ENCODE measurements at places on chromosomes 11 and 22.

DNA sequence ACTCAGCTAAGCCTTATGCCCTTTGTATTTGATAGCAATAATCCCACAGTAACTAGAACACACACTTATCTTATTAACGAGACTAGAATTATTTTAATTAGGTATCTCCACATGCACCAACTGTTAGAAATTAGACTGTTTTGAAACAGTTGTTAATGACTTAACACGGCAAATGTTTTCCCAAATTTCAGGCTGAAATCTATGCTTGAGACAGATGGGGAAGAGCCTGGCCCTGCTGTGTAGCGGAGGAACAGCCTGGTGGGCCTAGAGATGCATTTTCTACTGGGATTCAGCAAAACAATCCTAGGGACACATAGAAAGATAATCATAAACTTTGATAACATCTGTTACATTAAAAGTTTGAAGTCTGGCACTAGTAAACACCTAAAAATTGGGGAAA lies 273.4 kb downstream of the TTC28 start:
- DNase-seq, result no peak

- no peak for DNase-seq
Measured at GRCh38 chr11:134118006-134118405, 49.1 kb downstream of the JAM3 start.

DNA sequence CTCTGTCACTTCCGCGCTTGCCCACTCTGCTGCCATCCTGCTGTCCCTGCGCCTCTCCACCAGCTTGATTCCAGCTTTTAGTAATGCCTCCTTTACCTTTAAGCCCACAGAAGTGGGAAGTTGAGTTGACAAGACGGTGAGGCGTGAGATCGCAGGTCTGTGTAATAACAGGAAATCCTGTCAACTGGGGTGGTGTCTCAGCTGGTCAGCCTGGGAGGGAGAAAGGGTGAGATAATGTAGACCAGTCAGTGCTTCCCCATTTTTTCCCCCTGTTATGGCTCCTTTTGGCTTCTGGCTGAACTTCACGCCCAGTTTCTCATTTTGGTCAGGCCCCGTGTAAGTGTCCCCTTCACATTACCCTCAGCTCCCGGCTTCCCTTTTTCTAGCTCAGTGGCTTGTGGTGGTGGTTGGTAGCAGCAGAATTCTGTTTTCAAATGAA lies 98.9 kb downstream of the TRAF6 start:
- DNase-seq, result no peak

- no peak for DNase-seq
Measured at GRCh38 chr22:30113494-30113893, 33.2 kb downstream of the HORMAD2 start.

GRCh38 chr11:132937016-132937415 lies 595.3 kb downstream of the OPCML start:
- DNase-seq, result no peak

DNA sequence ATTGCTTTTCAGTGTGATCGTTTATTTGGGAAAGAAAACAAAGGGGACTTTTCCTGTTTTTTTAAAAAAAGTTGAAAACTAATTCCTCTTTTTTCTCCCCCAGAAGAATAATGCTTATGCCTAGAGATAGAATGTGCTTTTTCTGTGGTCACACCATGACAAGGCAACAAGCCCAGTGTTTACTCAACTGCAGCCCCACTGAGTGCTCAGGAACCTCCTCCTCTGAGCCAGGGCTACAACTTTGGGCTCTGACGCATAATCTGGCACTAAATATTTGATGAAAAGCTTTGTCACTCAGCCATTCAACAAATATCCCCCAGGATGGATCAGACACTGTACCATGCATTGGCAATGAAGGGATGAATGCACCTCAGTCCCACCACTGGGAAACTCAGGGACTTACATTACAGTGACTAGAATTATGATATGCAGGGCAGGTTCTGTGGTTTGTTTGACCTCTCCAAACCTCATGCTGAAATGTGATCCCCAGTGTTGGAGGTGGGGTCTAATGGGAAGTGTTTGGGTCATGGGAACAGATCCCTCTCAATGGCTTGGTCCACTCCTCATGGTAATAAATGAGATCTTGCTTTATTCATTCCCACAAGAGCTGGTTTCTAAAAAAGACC lies 155.9 kb downstream of the CCDC34 start:
- DNase-seq, result no peak

GRCh38 chr11:133896642-133897330 lies 51.5 kb upstream of the SPATA19 start:
- DNase-seq, result no peak

- DNase-seq, result no peak
Measured at GRCh38 chr11:110886288-110886970, 174.2 kb upstream of the ARHGAP20 start.

DNA sequence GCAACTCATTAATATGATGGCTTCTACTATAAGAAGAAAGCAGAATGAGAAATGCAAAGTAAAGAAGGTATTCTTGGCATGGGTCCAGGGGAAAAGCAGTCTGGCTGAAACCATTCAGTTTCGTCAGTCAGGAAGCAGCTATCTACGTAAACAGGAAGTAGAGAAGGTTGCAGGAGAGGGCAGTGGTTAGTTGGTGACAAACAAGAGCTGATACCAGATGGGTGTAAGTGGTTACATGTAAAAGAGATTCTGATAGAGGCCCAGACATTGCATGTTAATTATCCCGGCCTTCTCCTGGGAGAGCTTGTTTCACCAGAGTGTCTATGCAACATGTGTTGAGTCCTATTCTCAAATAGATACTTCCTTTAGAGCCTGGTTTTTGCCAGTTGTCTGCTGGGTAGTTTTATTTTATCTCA lies 58.4 kb upstream of the PSMA1 start:
- DNase-seq, result peak; percentile 5

- no peak for DNase-seq
Measured at GRCh38 chr22:49099089-49099488, 728.6 kb downstream of the BRD1 start.

DNA sequence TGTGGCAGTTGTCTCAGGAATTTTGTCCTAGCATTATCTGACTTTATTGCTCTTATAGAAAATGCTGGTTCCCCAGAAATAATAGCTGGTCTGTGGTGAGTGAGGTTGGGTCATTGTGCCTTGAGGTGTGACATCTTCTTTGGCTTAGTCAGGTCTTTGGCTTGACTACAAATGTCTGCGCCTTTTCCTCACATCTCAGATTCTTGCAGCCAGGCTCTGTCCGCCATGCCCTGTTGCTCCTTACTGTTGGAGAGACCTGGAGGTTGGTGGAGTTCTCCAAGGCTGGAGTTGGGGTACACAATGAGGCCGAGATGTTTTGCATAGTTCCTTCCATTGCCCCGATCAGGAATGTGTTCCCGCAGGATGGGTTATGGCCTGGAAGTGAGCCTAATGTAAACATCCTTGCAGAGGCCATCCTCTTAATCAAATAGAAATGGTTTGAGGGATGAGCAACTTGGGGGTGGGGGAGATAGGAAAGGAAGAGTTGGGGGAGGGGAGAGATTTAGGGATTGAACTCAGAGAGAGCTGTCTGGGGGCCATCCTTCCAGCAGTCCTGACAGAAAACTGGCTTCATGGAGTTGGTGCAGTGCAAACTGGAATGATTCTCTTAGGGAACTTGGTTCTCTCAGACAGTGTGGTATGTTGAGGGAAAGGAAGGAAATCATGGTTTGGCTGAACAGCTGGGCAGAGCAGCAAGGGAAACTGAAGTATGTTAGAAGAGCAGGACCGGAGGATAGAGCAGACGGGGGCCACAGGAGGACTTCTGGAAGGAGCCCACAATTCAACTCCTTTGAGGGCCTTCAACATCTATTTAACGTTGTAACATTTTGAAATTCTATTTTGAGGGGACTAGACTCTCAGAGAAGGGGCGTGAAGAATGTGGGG lies 49.9 kb downstream of the ZBTB16 start:
- no peak for DNase-seq

DNA sequence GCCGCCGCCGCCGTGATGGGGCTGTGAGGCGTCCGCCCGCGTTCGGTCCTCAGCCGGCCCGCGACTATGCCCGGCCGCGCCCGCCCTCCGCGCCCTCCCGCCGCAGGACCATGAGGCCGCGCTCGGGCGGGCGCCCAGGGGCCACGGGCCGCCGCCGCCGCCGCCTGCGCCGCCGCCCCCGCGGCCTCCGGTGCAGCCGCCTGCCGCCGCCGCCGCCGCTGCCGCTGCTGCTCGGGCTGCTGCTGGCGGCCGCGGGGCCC lies 215 bp downstream of the ZNRF3 start:
- no peak for DNase-seq

DNA sequence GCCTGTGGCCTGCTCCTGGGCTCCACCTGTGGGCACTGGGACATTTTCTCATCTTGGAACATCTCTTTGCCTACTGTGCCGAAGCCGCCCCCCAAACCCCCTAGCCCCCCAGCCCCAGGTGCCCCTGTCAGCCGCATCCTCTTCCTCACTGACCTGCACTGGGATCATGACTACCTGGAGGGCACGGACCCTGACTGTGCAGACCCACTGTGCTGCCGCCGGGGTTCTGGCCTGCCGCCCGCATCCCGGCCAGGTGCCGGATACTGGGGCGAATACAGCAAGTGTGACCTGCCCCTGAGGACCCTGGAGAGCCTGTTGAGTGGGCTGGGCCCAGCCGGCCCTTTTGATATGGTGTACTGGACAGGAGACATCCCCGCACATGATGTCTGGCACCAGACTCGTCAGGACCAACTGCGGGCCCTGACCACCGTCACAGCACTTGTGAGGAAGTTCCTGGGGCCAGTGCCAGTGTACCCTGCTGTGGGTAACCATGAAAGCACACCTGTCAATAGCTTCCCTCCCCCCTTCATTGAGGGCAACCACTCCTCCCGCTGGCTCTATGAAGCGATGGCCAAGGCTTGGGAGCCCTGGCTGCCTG lies 1.4 kb downstream of the SMPD1 start:
- no peak for DNase-seq

DNA sequence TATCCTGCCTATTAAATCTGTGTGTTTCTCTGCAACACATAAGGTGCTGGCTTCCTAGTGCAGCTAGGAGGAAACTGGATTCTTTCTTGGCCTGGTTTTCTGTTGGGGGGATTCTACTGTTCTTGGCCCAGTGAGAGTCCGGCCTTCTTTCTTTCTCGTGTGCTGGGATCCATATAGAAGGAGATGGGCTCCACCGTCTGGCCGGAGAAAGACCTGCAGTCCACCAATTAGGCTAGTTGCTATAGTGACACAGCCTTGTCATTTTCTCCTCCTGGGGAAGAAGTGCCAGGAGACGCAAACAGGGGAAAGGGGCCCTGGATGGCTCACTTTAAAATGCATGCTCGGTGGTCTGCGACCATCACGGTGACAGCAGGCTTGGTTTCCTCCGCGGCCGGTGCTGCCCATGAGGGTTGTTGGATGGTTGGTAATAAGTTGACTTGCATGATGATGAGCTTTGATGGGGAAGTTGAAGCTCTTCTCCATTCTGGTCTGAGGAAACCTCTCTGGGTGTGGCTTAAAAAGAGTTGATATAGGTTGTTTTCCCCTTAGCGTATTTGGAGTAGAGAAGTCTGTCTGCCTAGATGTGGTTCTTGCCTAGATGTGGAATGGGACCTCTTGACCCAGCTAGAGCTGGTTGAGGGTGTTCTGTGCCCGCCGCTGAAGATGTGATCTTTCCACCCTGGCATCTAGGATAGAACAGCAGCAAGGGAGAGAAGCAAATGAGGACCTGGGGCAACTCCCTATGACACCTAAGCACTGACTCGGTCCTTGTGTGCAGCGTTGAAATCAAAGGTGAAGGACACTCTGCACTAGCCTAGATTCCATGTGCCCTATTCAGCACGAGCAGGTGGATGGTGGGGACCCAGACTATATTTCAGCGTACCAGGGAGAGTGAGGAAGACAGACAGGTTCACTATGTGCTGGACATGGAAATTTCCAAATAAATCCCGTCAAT lies 1335.0 kb downstream of the BRD1 start:
- DNase-seq, result peak; percentile 18

GRCh38 chr11:12281571-12282478 lies 95.5 kb upstream of the PARVA start:
- DNase-seq, result peak; percentile 82

DNA sequence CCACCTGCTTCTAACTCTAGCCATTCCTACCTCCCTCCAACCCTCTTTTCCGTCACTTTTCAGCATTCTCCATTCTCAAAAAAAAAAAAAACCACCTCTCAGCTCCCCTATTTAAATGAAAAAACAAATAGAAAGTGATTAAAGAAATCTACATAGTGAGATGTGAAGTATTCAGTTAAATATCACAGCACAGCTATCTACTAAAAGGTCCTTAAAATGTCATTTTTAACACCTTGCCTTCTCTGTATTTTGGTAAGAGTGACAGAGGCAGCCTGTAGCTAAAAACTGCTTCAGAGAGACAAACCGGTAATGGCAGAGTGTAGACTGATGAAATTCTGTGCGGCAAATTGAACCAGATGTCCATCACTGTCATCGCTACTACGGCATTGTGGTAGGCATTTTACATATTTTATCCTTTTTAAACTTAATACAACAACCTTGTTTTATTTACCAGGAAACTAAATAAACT lies 346 bp upstream of the ALG9 start:
- DNase-seq, result no peak

- DNase-seq, result no peak
Measured at GRCh38 chr11:94400839-94401772, at the start of gene GPR83. Gene GPR83 (minus strand): TSS chr11:94401419. CDS start chr11:94401247, 172 bp downstream.

DNA sequence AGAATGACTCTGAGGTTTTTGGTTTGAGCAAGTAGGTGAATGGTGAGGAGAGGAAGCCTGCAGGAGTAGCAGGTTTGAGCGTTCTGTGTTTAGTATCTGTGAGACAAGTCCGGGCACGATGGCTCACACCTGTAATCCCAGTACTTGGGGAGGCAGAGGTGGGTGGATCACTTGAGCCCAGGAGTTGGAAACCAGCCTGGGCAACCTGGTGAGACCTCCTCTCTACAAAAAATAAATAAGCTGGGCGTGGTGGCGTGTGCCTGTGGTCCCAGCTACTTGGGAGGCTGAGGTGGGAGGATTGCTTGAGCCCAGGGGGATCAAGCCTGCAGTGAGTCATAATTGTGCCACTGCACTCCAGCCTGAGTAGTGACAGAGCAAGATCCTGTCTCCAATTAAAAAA lies 9.7 kb upstream of the CENATAC start:
- no peak for DNase-seq

DNA sequence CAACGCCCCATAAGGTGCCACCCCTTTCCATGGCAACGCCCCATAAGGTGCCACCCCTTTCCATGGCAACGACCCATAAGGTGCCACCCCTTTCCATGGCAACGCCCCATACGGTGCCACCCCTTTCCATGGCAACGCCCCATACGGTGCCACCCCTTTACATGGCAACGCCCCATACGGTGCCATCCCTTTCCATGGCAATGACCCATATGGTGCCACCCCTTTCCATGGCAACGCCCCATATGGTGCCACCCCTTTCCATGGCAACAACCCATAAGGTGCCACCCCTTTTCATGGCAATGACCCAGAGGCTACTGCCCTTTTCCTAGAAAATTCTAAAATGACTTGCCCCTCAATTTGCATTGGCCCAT lies 72.1 kb downstream of the BRD1 start:
- no peak for DNase-seq

DNA sequence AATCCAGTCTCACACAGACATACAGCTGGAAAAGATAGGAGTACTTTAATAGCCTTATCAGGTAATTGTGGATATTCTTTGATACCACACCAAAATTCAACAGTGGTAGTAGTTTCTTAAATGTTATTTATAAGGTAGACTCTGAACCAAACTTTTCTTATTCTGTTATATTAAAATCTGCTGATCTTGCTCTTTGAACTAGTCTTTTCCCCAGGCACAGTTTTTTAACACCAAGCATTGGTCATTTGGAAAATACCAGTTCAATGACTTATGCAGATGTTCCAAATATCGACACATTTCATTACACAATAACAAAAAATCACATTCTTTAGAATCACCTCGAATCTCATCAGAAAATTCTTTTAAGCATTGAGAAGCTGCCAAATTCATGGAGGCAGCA lies 7.6 kb downstream of the TRIM66 start:
- DNase-seq, result no peak

All from stimulated activated CD4-positive, alpha-beta T cell treated with anti-CD3 and anti-CD28 coated beads, Interleukin-4, amount 100 ng/mL, for 48 hours (primary cell).